ENCODE measurements at places on chromosomes 3 and 15.

DNA sequence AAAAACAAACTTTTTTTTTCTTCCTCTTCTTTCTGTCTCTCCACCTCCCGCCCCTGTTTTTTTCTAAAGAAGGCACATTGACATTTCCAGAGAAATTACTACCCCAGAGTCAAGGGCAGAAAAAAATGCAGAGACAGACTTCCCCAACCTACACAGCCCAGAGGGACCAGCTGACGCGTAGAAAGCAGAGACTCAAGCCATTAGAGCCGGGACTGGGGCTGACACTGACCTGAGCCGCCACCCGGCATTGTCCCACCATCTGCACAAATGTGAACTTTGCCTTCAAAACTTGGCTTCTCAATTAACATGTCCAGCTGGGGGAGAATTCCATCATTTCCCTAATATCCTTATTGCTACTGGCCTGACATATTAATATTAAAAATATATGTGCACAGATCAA, 385.6 kb downstream of the NR2F2 start:
- no peak for DNase-seq
- H3K4me3 ChIP-seq: no peak overlapping the region
- no peaks in the 10 kb centered on the region for H3K36me3 ChIP-seq
- H3K27me3 ChIP-seq: no peaks in the 10 kb centered on the region

GRCh38 chr3:13378155-13378554, 42.0 kb downstream of the NUP210 start:
- peaks cover 7% of the 10 kb centered on the region for H3K4me1 ChIP-seq
- peaks cover 51% of the 10 kb centered on the region for H3K36me3 ChIP-seq
- peak overlapping the region; percentile 10 for H3K27ac ChIP-seq
- DNase-seq: no peak

DNA sequence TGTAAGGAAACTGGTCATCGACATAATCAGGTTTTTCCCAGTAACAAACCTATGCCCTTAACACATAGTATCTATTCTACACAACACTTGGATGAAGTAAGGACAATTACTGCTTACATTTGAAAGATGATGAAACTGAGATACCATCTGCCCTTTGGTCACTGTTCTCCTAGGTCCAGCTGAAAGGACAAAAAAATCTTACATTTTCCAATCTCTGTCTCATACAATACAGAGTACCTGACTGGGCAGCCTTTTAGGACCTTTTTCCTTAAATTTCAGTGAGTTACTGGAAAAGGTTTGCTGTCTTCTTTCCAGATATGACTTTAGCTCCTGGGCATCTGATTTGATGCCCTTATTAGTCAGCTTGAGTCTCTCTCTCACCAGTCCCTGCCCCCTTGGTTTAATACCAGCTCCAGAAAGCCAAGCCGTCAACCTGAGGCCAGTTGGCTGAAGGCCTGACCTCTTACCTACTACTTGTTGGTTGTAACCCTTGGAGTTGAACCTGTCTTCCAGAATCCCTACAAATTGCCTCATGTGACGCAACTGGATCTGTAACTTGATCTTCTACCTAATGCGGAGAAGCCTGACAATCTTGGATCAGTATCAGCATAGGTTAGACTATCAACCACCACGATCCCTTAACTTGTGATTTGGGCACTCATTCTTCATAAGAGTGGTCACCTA, 355.3 kb upstream of the ZNF385D start:
- DNase-seq: no peak
- H3K4me1 ChIP-seq: no peaks in the 10 kb centered on the region
- no peak overlapping the region for H3K4me3 ChIP-seq
- no peak overlapping the region for H3K27ac ChIP-seq
- H3K36me3 ChIP-seq: no peaks in the 10 kb centered on the region

- H3K4me1 ChIP-seq: peaks cover 40% of the 10 kb centered on the region
- peak; percentile 88 for DNase-seq
- peak overlapping the region; percentile 88 for H3K27ac ChIP-seq
- peak overlapping the region; percentile 54 for H3K4me3 ChIP-seq
- no peaks in the 10 kb centered on the region for H3K27me3 ChIP-seq
Measured at GRCh38 chr15:65916664-65917406, 47.5 kb downstream of the RAB11A start.

GRCh38 chr3:99808163-99808794, 9.4 kb upstream of the CMSS1 start:
- peaks cover 3% of the 10 kb centered on the region for H3K36me3 ChIP-seq
- DNase-seq: peak; percentile 81
- peaks cover 3% of the 10 kb centered on the region for H3K4me1 ChIP-seq
- H3K4me3 ChIP-seq: no peak overlapping the region

DNA sequence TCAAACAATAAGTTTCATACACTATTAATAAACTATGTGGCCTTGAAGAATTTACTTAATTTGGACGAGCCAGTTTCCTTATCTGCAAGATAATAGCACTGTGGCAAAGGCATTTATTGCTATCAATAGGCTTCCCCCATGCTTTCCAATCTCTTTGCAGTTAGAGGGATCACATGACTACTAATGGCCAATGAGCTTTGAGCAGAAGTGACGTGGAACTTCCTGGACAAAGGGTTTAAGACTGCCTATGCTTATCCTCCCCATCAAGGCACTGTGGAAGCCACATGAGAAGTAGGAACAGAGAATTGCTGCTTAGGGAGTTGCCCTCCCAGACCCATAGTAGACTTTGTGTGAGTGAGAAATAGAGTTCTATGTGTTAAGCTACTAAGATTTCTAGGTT, 16.7 kb upstream of the ZMAT3 start:
- DNase-seq: peak; percentile 55
- peaks cover 3% of the 10 kb centered on the region for H3K27me3 ChIP-seq
- peaks cover 14% of the 10 kb centered on the region for H3K4me1 ChIP-seq

GRCh38 chr3:95277613-95278012, 1214.8 kb downstream of the NSUN3 start:
- H3K4me1 ChIP-seq: no peaks in the 10 kb centered on the region
- no peaks in the 10 kb centered on the region for H3K27me3 ChIP-seq
- H3K27ac ChIP-seq: no peak overlapping the region
- DNase-seq: no peak
- no peaks in the 10 kb centered on the region for H3K36me3 ChIP-seq

DNA sequence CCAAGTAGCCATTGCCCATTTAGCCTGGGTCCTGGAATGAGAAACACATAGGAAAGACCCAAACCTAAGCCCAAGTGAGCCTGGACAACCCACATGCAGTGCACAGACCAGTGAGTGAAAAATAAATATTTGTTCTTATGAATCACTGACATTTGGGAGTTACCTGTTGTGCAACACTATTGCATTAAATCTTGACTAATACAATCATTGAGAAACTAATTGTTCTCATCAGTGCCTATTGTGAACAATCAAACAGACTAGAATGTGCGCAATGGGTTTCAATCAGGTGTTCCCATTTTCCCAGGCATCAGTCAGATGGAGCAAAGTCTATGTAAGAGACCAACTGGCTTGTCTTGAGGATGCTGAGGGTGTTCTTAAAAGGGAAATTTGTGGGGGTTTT, 54.7 kb upstream of the CNOT10 start:
- H3K27me3 ChIP-seq: peaks cover 12% of the 10 kb centered on the region
- no peak for DNase-seq
- no peaks in the 10 kb centered on the region for H3K36me3 ChIP-seq
- H3K27ac ChIP-seq: no peak overlapping the region
- H3K4me1 ChIP-seq: no peaks in the 10 kb centered on the region

GRCh38 chr3:69766638-69767037, 27.4 kb downstream of the MITF start:
- no peak overlapping the region for H3K27ac ChIP-seq
- no peak for DNase-seq
- H3K4me1 ChIP-seq: peaks cover 3% of the 10 kb centered on the region

DNA sequence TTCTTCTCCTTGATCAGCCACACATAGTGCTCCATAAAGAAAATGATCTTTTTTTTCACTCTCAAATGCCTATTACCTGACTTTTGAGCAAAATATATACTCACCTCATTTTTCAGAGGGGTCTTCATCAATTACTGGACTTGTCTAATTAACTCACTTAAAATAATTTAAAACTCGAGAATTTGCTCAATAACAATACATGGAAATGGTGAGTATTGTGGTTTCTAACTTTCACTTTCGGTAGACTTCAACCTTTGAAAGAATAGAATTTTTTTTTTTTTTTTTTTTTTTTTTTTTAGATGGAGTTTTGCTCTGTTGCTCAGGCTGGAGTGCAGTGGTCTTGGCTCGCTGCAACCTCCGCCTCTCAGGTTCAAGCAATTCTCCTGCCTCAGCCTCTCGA, 17.7 kb upstream of the EPHB1 start:
- peaks cover 12% of the 10 kb centered on the region for H3K4me1 ChIP-seq
- H3K4me3 ChIP-seq: no peak overlapping the region
- no peak for DNase-seq
- no peaks in the 10 kb centered on the region for H3K36me3 ChIP-seq

GRCh38 chr3:187739561-187740332, 5.5 kb downstream of the BCL6 start:
- peaks cover 48% of the 10 kb centered on the region for H3K4me1 ChIP-seq
- peak; percentile 95 for DNase-seq
- peaks cover 26% of the 10 kb centered on the region for H3K36me3 ChIP-seq

- no peak overlapping the region for H3K27ac ChIP-seq
- no peaks in the 10 kb centered on the region for H3K36me3 ChIP-seq
- no peak overlapping the region for H3K4me3 ChIP-seq
- peaks cover 28% of the 10 kb centered on the region for H3K27me3 ChIP-seq
- no peak for DNase-seq
Measured at GRCh38 chr3:45362161-45362560, 26.2 kb upstream of the LARS2 start.

DNA sequence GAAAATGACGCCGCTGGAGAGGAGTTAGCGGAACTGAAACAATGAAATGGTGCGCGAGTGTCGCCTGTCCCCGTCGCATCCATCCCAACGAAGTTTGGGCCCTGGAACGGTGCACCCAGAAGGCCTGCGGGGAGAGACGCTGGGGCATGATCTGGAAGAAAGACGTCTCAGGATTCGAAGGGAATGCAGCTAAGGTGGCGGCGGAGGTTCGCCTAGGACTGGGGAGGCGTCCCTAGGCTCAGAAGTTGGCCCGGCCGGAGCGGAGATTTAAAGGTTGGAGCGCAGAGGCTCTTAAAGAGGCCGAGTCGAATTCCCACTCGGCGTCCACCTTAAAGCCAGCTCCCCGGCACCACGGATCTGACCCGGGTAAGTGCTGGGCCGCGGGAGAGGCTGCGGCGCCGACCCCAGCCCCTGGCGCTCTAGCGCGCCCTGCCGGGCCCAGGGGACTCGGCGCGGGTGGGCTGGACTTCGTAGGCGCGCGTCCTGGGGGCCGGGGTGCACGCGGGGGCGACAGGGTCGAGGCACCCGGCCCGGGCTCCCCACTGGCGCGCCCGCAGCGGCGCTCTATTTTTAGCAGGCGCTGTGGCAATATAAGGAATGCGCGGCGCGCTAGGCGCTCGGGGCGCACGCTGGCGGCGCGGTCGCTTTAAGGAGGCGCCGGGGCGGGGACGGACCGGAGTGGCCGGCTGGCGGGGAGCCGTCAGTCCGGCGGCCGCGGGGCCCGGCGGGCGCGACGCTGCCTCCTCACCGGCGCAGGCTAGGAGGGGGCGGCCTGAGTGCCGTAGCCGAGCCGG, at the start of gene MRAS:
Gene MRAS, plus strand, starts transcription at position 620 of the 794 bp plus-strand sequence. CDS start 24,305 bp downstream, outside the sequence.
- peaks cover 38% of the 10 kb centered on the region for H3K27me3 ChIP-seq
- peak within 1 kb of the TSS; percentile 95 for H3K4me3 ChIP-seq
- H3K36me3 ChIP-seq: peaks cover 2% of the 10 kb centered on the region
- peak; percentile 72 for DNase-seq
- H3K4me1 ChIP-seq: peaks cover 6% of the 10 kb centered on the region
- peak within 1 kb of the TSS; percentile 64 for H3K27ac ChIP-seq

- H3K4me3 ChIP-seq: no peak overlapping the region
- DNase-seq: no peak
- no peak overlapping the region for H3K27ac ChIP-seq
- H3K4me1 ChIP-seq: peaks cover 2% of the 10 kb centered on the region
Measured at GRCh38 chr3:128550113-128550440, 57.1 kb upstream of the GATA2 start.
